ENCODE measurements at places on chromosomes 5 and 9.

DNA sequence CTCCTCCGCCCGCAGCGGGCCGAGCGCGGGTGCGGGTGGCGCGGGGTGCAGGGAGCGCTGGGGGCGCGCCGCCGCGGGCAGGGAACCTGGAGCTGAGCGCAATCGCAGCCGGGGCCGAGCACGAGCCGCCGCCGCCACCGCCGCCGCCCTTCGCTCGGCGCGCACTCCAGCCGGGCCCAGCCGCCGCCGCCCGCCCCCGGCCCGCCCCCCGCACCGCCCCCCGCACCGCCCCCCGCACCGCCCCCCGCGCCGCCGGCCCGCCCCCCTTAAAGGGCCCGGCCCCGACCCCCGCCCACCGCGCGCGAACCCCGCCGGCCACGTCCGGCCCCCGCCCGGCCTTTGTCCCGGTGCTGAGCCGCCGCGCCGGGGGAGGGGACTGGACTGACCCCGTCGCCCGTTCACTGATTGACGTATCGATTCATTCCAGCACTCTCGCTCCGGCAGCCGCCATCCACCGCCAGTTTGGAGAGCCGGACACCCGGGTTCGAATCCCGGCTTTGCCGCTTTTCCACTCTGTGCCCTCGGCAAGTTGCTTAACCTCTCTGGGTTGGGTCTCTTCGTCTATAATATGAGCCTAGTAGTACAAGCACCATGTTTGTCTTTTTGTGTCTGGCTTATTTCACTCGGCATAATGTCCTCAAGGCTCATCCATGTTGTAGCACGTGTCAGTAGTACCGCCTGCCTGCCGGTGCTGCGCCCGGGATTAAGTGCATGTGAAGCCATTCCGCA lies at the start of gene SH3PXD2B:
SH3PXD2B (minus strand) TSS at position 168 of the 729 bp plus-strand sequence. CDS start 173 bp downstream, outside the sequence.
- peak; percentile 62 for DNase-seq

GRCh38 chr9:37951671-37952449 lies 47.9 kb upstream of the SLC25A51 start:
- no peak for DNase-seq

DNA sequence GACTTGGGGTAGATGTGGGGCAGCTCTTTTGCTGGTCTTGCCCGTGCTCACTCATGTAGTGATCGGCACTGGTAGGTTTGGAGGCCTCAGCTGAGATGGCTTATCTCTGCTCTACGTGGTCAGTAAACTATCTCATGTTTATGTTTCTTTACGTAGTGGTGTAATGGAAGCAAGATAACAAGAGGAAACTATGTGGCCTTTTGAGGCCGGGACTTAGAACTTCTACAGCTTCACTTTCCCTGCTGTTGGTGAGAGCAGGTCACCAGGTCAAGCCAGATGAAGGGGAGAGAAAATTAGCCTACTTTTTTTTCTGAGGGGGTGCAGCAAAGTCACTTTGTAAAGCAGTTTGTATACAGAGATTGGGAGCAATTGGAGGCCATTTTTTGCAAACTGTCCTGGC lies 8.5 kb downstream of the FOCAD start:
- no peak for DNase-seq

DNA sequence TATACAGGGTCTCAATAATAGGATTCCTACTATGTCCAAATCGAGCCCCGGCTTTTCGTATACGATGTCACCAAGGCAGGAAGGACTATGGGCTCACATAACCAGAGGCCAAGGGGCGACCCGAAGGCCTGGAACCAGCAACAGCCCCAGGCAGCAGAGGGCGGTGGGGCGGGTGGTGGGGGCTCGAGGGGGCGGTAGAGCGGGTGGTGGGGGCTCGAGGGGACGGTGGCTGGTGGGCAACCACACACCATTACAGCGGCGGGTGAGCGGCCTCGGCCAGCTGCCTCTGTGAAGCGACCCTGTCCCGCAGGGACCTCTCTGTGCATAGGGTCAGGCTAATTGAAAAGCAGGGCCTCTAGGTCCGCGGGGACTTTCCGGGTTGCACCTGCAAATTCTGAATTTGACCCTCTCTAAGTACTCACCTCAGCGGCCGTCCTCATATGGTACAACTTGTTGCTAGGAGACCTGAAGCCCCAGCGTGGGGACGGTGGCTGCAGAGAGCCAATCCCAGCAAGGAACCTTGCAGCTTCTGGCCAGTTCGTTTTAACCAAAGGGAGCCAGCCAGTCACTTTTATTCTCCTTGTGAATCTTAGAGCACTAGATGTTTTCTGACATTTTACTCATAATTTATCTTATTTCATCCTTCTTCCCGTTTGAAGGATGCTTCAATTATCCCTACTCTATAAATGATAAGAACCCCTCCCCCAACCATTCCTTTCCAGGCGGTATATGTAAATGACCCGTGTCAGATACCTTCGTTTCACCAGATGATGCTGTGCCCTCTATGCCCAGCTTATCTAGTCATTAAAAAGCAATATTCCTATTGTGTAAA lies at the start of gene NME5:
NME5 (minus strand) TSS at position 480 of the 832 bp plus-strand sequence. CDS start 648 bp downstream, outside the sequence.
- peak; percentile 40 for DNase-seq

DNA sequence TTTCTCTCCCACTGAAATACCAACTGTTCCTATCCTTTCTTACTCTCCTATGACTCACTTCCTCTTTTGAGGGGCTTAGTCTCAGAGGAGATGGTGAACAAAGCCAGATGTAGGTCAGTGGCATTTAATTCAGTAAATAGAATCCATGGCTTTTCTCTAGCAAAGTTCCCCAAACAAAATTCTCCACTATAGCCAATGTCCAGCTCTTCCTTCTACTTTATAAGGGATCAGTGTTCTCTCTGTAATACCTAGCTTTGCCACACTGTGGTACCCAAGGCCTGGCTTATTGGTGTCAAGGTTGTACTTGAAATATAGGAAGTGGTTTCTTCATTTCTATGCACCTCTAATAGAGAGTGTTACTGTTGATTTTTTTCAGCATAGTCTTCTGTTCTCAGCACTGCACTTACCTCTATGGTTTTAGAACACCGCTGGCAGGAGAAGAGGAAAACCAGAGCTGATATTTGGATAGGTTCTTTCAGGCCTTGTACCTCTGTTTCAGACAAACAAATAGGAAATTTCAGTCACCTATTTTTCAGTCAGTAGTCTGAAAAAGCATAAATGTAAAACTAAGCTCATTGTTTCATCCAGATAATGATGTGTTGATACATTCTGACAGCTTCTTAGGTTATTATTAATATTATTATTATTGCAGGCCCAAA lies 40.6 kb upstream of the ITGA2 start:
- peak; percentile 79 for DNase-seq

GRCh38 chr5:113612060-113612496 lies 98.6 kb downstream of the YTHDC2 start:
- peak; percentile 41 for DNase-seq

GRCh38 chr5:159619826-159620225 lies 289.5 kb upstream of the IL12B start:
- no peak for DNase-seq

- no peak for DNase-seq
Measured at GRCh38 chr9:133073086-133074014, 11.6 kb downstream of the CEL start.

DNA sequence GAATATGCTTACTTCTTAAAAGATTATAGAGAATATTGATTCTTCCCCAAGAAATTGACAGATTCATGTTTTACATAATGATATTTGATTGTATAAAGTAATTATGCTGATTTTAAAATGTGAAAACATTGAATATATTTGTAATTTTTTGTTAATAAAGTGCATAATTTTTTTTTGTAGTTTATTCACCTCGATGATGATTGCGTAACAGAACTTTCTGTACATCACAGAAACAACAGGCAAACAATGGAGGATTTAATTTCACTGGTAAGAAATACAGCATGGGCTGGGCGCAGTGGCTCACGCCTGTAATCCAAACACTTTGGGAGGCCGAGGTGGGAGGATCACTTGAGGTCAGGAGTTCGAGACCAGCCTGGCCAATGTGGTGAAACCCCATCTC lies 70.1 kb downstream of the MELK start:
- DNase-seq = no peak

GRCh38 chr5:93395971-93396379 lies 185.0 kb downstream of the NR2F1-AS1 start:
- DNase-seq = no peak

DNA sequence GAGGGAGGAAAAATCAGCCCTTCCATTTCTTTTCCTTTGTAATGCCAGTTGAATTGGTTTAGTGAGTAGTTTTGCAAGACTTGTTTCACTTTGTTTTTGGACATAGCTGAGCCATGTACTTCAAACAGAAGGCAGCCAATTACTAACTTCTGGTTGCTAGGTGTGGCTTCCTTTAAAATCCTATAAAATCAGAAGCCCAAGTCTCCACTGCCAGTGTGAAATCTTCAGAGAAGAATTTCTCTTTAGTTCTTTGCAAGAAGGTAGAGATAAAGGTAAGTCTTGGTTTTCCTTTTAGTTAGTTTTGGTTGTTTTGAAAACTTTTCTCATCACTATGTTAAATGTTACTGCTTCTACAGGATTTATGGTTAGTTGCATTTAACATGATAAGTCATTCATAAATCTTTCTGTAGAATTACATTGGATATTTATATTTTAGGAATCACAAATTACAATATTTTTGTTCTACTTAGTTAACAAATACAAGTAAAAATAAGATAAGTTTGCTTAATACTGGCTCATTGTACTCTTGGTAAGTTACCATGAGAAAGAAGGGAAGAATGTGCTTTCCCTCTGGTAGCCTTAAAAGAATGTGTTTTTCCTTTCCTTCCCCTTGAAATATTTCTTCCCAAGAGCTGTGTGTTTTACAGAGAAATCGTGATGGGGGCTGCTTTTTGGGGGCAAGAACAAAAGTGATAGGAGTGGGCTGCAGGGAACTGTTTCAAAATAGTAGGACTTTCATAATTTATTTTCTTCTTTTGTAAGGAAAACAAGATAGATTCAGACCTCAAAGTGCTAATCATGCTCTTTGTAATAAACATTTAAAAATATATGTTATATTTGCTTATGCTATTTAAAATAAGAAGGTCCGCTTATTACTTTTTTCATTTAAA lies at the start of gene ANXA1:
ANXA1 (plus strand) TSS at position 213 of the 890 bp plus-strand sequence. CDS start 6,671 bp downstream, outside the sequence.
- peak; percentile 75 for DNase-seq

- DNase-seq = no peak
Measured at GRCh38 chr5:60445921-60446320, 254.0 kb downstream of the DEPDC1B start.

DNA sequence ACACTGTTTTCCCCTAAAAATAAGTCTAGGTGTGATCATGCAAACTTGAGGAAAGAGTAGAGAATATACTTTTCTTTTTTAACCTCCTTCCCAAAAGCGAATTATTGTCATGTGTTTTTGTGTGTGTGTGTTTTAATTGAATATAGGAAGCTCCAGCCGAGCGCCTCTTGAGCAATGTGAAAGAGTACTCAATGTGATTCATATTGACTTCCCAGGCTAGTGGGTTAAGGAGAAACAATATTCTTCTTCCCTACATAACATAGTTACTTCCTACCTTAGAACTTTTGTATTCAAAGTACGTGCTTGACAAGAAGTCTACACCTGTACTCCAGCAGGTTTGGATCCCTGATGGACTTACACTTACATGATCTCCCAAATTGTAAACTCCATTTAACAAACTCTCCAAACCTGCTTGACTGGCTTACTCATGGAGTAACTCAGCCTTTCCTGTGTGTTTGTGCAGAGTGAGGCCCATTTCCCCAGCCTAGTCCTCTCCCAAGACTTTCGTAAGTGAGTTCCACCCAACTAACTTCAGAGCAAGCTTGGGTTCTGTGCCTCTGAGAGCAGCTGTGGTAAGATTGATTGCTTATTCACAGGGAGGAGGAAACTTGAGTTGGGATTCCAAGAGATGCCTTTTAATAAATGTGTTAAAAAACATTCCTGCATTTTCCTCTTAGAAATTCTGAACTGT lies 9.3 kb downstream of the SLC28A3 start:
- DNase-seq = no peak

- DNase-seq = no peak
Measured at GRCh38 chr9:38687389-38687842, 32.5 kb downstream of the FAM240B start.

GRCh38 chr9:105413525-105413924 lies 34.3 kb upstream of the FSD1L start:
- peak; percentile 39 for DNase-seq

- DNase-seq = no peak
Measured at GRCh38 chr5:6734243-6734700, 21.0 kb downstream of the TENT4A start.

DNA sequence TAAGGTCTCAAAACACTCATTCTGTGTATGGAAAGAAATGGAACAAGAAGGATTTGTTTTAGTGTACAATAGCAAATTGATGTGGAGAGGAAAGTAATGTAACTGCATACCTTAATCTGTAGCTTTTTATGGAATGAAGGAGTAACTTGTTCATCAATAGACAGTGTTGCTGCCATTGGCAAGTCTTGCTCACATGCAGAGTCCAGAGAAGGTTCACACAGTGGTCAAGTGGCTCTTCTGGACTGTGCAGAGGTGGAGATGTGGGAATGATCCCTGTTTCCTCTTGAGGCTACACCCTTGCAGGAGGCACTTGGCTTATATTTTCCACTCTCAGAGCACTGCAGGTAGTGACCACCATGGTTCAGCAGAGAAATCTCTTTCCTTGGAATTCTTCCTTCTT lies 132.9 kb upstream of the ANKH start:
- DNase-seq = no peak

DNA sequence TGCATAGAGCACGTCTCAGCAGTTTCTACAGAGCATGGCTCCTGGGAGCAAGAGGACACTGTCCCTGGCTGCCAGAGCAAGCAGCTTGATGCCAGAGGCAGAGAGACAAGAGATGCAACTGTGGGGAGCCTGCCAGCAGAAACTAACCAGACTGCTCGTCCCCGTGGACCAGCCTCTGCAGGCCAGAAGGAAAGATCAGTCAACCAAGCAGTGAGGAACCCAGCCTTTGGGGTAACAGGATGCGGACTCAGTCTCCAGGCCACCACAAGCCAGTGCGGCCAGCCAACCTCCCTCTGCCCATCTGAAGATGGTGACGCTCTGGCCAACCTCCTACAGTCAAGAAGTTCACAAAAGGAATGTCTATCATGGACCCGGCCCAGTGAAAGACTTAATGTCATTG lies 3.7 kb downstream of the SURF4 start:
- DNase-seq = no peak

- DNase-seq = no peak
Measured at GRCh38 chr5:172705576-172706084, 64.6 kb downstream of the NEURL1B start.

DNA sequence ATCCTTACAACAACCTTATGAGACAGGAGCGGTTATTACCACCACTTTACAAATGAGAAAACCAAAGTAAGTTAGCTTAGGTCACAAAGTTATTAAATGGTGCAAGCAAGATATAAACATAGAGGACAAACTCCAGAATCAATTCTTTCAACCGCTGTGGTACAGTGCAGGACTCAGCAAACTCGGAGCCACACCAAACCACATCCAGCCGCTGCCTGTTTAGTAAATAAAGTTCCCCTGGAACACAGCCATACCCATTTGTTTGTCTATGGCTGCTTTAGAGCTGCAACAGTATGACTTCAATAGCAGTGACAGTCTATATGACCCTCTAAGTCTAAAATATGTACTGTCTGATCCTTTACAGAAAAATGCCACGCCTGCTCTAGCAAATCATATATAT lies 1567.2 kb upstream of the WWC1 start:
- no peak for DNase-seq

Measured in myocyte (in vitro differentiated cells).